Skin of body (tissue), 3 donors: ENCODE measurements at places on chromosomes 1 and 21. TPM values are rescaled to one million over a fixed set of nuclear protein-coding genes. Genes with fewer than 3 reads are reported as not detected.

The LAMTOR5 gene
- 41.3 TPM for total RNA-seq

The DNAJC28 gene
- 1.6 TPM for total RNA-seq

The CA6 gene
- total RNA-seq = 4.8 TPM

The VHLL gene
- total RNA-seq = not detected

The COL11A1 gene
- total RNA-seq = 24.6 TPM

The TSPEAR gene
- total RNA-seq = 4.1 TPM

The KCNE2 gene
- total RNA-seq = 0.69 TPM

The ERO1B gene
- total RNA-seq = 7.3 TPM

The NKAIN1 gene
- 0.39 TPM for total RNA-seq

The HMGCS2 gene
- 0.89 TPM for total RNA-seq

The KIAA1614 gene
- 4.5 TPM for total RNA-seq

The DNAJC6 gene
- total RNA-seq = 7.7 TPM

The TEDDM1 gene
- not detected for total RNA-seq

The PGBD5 gene
- total RNA-seq = 2.7 TPM

The CCDC24 gene
- 2.0 TPM for total RNA-seq

The NTMT2 gene
- total RNA-seq = not detected

The DNALI1 gene
- 1.1 TPM for total RNA-seq

The CNR2 gene
- 0.10 TPM for total RNA-seq

The PTCH2 gene
- 7.2 TPM for total RNA-seq

The RGS4 gene
- 1.4 TPM for total RNA-seq

The OR2T2 gene
- not detected for total RNA-seq

The AGMAT gene
- 0.99 TPM for total RNA-seq

The SLAMF9 gene
- total RNA-seq = not detected

The SSX2IP gene
- total RNA-seq = 10.6 TPM

The CFAP74 gene
- 0.49 TPM for total RNA-seq

The PCSK9 gene
- total RNA-seq = 11.1 TPM

The GPR161 gene
- total RNA-seq = 11.5 TPM

The FAM167B gene
- 1.3 TPM for total RNA-seq

The SEMA6C gene
- total RNA-seq = 10.7 TPM

The NFASC gene
- 1.4 TPM for total RNA-seq

The AMY1A gene
- not detected for total RNA-seq

The MROH7 gene
- total RNA-seq = 2.4 TPM

The DNAI4 gene
- 16.2 TPM for total RNA-seq

The BRINP2 gene
- 0.39 TPM for total RNA-seq

The PPFIA4 gene
- 4.2 TPM for total RNA-seq

The TNFRSF14 gene
- 18.1 TPM for total RNA-seq

The DDX20 gene
- 12.8 TPM for total RNA-seq

The NFIA gene
- 47.7 TPM for total RNA-seq

The KCNE1 gene
- total RNA-seq = 3.4 TPM

The KIF17 gene
- 2.5 TPM for total RNA-seq

The SPRR2E gene
- total RNA-seq = 16.7 TPM

The KRTAP12-1 gene
- 2.0 TPM for total RNA-seq

The OR2L2 gene
- total RNA-seq = not detected

The TAF12 gene
- total RNA-seq = 26.2 TPM

The OLFML2B gene
- total RNA-seq = 25.3 TPM

The C1orf94 gene
- total RNA-seq = 0.10 TPM

The PDIK1L gene
- total RNA-seq = 11.3 TPM

The PTGS2 gene
- total RNA-seq = 18.6 TPM

The MKNK1 gene
- 27.0 TPM for total RNA-seq
